ENCODE measurements at places on chromosomes 16 and 17.
A peak's percentile ranks its signal among the peaks of the same experiment; 100 is the strongest.

- DNase-seq = no peak
Measured at GRCh38 chr17:71427801-71428200, 693.0 kb upstream of the SOX9 start.

GRCh38 chr17:19644493-19645210 lies 3.9 kb upstream of the ALDH3A2 start:
- no peak for DNase-seq

DNA sequence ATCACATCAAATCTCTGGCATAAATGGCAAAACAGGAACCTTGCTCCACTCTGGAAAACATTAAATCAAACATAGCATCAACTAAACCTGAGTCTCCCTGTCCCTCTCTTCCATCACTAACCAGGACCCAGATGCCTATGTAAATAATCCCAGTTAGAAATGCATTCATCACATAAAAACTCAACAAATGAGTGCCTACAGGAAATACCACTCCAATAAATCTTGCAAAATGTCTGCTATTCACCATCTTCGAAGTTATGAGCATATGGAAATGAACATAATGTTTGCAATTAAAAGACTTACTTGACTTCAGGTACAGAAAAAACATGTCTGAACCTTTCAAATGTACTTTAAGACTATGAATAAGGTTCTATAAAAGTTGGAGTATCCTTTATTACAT lies 425.0 kb downstream of the CDH11 start:
- no peak for DNase-seq

GRCh38 chr16:49115956-49116355 lies 165.7 kb downstream of the CBLN1 start:
- no peak for DNase-seq

- no peak for DNase-seq
Measured at GRCh38 chr16:19601083-19601976, 45.8 kb downstream of the VPS35L start.

- DNase-seq = no peak
Measured at GRCh38 chr17:62684179-62684578, 56.7 kb downstream of the MRC2 start.

- DNase-seq = no peak
Measured at GRCh38 chr17:27937025-27937546, 43.9 kb upstream of the LYRM9 start.

DNA sequence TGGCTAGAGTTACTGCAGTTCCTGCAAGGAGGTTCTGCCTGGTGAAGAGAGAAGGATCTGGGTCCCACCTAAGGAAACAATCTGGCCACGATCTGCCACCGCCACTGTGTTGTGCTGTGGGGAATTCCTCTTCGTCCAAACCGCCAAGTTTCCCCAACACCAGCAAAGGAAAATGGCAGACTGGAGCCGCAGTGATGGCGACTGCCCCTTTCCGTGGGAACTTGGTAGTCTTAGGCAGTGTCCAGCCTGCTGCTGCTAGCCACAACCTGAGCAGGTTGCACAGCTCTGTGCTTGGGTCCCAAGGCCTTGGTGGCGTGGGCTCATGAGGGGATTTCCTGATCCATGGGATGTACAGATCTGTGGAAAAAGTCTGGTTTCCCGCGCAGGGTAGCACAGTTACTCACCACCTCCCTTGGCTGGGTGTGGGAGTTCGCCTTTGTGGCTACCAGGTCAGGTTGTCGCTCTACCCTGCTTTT lies 28.6 kb downstream of the NFATC3 start:
- DNase-seq = no peak

GRCh38 chr17:72205357-72205756 lies 84.5 kb downstream of the SOX9 start:
- no peak for DNase-seq

DNA sequence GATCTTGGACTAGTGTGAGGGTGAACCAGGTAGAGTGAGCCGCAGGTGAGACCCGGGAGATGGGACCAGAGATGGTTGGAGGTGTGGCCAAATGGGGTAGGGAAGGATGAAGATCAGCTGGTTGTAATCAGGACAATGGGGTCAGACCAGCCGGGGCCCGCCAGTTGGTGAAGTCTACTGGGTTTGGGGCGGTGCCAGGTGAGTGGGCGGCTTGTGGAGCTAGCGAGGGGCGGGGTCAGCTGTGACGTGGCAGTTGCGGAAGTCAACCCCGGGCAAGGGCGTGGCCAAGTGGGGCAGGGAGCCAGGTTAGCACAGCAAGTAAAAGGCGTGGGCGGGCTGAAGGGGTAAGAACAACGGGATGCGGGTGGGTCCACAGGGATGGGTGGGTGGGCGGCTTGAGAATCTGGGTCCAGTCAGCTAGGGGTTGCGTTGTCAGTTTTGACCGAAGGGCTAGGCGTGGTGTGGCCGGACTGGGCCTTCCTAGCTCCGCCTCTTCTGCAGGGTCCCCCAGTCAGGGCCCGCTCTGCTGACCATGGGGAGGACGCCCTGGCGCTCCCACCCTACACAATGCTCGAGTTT lies 25.5 kb upstream of the ALKBH5 start:
- peak; percentile 89 for DNase-seq

DNA sequence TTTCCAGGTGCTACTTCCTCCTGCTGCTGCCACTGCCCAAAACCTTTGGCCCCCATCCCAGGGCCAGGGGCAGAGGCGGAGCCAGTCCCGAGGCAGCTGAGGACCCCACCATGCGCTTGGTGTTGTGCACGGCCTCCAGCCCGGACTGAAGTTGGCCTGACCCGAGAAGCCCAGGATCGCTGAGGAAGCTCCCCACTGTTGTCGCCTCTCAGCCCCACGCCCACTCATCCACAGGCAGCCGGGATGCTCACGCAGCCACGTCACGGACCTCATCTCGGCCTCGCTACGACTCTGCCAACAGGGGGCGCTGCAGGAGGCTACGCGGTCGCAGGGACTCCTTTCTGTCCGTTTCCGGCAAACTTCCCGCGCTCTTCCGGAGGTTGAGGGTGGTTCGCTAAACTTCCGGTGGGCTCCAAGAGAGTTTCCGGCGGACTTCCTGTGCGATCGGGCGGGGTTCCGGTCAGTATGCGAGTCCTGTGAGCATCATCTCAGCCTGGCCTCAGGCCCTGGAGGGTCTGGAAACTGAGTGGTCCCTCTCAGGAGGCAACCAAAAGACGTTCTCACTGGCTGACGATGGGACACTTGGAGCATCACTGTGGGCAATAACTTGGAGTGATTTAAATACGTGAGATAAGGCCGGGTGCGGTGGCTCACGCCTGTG lies 12.4 kb downstream of the ZG16B start:
- peak; percentile 87 for DNase-seq

GRCh38 chr17:36864827-36865430 lies 72.3 kb upstream of the LHX1 start:
- no peak for DNase-seq

DNA sequence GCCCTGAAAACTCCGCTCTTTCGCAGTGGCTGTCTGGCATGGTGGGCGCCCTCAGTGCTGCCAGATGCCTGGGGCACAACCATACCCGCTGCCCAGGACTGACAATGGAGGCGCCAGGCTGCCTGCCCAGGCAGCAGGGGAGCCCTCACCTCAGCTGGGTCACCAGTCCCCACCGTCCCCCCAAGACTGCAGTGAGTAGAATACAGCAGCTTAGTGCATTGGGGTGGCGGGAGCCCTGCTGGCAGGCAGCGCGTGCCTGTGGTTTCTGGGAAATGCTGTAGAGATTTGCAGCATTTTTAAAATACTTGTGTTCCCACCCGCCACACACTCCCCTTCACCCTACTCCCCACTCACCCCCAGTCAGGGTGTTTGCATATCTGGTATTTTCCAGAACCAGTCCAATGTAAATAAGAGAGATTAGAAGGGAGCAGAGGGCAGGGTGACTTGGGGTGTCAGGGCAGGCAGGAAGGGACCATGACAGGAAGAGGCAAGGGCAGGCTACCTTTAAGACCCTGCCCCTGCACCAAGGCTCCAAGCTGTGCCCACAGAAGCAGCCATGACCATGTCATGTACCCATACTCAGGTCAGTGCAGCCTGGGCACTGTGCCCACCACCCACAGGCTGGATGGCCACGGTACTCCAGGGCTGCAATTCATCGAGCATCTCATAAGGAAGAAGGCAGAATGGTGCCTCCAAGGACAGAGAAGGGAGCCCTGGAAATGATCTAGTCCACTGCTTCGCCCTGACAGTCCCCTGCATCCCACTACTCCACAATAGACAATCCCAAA lies 21.5 kb downstream of the MYO18A start:
- no peak for DNase-seq

DNA sequence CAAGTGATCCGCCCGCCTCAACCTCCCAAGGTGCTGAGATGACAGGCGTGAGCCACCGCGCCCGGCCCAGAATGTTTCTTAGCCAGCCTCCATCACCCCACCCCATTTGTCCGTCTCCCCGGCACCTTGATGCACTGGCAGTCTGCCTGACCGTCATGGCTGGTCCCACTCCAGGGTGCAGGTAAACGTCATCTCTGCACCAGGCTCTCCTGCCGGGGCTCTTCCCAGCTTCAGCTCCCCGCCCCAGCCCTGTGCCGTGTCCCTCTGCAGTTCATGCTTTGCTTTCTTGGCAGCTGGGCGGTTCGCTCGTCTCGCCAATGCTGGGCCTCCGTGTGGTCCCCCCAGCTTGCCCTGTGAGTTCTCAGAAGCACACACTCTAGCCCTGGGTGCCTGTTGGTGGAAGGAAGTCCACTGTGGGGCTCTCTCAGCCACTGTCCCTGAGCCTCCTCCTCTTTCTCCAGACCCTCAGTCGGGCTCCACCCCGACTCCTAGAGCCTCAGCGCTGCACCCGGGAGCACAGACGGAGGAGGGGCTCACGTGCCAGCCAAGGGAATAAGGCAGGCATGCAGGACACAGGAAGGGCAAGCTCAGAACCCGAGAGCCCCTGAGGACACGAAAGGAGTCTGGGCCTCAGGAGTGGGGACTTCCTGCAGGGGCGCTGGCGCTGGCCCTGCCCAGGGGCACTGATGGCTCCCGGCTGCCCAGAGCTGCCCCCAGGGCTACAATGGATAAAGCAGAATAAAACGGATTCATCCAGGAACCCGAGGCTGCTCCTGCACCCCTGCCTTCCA lies 12.0 kb downstream of the HS3ST6 start:
- DNase-seq = no peak

DNA sequence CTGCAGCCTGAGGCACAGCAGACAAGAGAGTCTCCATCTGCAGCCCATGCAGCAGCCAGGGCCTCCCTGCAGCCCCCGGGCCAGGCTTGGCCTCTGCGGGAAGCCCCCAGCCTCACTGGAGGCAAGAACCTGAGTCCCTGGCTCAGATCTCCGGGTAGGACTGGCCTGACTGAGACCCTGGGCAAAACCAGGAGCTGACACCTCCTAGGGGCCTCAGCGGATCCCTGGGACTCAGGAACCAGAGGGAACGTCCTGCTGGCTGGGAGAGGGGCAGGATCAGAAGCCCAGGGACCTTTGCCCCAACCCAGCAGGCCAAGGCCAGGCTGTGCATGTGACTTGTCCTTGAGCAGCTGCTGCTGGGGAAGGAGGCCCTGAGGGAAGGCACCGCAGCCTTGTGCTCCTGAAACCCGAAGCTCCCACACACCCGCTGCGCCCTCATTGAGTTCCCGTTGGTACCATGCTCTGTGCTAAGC lies 1.7 kb upstream of the PRSS21 start:
- DNase-seq = no peak

- no peak for DNase-seq
Measured at GRCh38 chr17:79814974-79815835, 18.3 kb upstream of the CBX8 start.

DNA sequence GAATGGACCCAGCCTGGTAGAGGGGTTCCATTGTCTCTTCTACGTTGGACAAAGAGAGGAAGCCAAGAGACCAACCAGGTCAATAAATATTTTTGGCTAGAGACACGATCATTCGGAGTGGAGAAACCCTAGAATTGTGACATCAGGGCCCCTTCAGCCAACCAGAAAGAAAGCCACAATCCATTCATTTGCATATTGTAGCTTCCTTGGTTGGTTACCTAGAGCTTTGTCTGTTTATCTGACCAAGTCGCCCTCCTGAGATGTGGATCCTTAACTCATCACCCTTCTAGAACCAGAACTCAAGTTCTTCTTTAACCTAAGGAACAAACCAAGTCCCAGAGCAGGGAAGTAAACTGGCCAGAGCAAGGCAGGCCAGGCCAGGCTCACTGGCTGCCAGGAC lies at the start of gene CCDC182:
CCDC182 (minus strand) TSS at position 58 of the 400 bp plus-strand sequence; CDS start at position 31, 27 bp downstream.
- DNase-seq = no peak

- DNase-seq = no peak
Measured at GRCh38 chr16:68086860-68087268, 1.7 kb downstream of the NFATC3 start.

DNA sequence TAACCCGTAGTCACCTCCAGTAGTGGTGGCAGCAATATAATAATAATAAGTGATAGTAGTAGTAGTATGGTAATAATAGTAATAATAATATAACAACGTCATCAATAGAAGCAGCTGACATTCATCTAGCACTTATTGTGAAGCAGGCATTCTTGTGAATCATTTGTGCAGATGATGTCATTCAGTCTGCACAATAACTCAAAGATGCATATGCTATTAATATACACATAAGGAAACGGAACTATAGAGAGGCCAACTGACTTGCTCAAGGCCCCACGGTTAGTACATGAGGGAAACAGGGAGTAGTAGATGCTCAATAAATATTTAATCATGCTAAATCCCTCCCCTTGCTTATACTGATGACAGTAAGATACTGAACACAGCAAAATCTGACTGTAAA lies 35.4 kb upstream of the GAN start:
- no peak for DNase-seq

DNA sequence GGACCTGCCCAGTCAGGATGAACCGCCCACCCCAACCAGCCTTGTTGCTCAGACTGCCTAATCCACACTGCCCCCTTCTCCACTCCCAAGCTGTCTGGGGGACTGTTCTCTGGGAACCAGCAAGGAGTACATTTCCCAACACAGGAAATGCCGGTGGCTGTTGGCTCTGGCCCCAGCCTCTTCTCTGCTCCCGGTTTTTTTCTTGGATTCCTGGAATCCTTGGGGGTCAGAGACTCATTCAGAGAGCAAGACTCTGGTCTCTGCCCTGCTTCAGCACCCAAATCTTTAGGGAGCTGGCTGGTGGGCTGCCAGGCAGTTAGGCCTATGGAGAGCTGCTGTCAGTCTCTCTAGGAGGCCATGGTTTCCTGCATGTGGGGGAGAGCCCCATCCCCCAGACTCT lies 10.8 kb upstream of the MTMR4 start:
- no peak for DNase-seq

DNA sequence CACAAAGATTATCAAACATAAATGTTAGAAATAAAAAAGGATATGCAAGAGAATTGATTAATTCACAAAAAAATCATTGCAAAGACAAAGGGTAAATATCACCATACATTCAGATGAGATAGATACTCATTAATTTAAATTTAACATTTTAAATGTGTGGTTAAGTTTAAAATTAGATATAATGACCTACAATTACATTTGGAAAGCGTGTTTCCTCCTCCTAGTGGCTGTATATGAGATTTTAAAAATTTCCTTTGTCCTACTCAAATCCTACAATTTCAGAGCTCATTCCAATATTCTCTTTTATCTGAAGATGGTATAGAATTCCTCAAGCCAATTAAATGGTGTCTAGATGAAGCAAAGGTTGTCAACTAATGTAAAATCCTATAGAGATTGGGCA lies 169.2 kb upstream of the CDH8 start:
- DNase-seq = no peak

- peak; percentile 48 for DNase-seq
Measured at GRCh38 chr17:81455387-81455786, 57.2 kb downstream of the ACTG1 start.
